GM12864 (cell line): ENCODE measurements at places on chromosomes 7 and 10.

GRCh38 chr7:156577645-156578577 lies 62.7 kb upstream of the RNF32 start:
- no peak for DNase-seq

GRCh38 chr7:12805957-12806356 lies 118.5 kb downstream of the ARL4A start:
- no peak for DNase-seq

DNA sequence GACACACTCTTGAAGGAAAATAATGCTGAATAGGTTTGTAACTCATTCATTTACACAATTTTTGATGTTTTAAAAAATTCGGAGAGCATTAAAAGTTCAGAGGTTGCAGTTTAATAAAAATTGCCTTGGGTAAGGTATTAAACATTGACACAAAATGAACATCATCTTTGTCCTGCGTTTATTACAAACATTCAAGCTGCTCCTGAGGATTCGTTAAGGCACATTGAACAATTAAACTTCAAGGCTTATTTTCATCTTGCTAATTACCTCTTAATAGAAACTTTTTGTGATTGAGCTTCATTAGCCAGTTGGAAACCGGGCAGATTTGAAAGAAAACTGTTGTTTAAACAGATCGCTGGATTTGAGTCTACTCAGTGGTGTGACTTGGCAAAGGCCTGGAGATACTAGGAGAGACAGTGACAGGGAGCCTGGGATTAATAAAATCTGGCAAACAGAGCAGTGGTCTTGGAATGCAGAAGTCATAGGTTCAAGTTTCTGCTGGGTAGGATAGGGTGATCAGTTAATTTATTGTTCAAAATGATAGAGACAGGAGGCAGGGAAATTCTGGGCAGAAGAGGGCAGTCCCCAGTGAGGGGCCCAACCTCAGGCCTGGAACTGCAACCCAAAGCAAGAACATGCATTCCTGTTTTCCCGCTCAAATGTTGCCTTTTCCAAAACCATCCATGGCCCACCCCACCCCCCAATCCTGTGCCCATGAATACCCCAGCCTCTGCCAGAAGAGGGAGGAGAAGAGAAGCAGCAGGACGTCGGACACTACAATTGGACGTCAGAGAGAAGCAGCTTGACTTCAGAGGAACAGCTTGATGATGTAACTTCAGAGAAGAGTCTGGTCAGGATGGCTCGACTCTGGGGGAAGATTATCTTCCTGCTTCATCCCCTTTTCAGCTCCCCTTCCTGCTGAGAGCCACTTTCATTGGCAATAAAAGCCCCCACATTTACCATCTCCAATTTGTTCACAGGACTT lies 43.5 kb upstream of the SLC35G1 start:
- DNase-seq, result no peak

DNA sequence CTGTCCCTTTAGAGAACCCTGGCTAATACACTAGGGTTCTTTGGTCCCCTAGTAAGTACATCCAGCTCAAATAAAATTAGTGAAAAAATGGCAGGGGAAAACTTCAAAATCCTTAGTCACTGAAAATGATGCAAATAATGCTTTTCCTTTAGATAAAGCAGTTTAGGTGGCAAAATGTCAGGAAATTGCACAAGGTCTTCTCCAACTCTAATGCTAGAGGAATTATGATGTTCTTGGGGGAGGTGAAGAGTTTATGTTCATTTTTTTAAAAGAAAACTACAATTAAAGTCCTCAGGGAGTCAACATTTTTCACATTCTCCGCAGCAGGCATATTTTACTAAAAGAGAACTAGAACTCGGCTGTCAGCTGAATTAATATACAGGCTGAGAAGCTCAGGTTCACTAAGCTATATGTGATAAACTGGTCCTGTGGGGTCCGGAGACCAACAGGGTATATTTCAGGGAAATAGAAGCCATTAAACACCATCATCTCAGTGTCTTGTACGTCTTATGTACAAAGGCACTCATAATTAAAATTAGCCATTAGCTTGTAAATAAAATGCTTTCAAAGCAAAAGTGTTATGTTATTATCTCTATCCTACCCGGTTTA lies 1164.7 kb upstream of the AUTS2 start:
- DNase-seq, result no peak

DNA sequence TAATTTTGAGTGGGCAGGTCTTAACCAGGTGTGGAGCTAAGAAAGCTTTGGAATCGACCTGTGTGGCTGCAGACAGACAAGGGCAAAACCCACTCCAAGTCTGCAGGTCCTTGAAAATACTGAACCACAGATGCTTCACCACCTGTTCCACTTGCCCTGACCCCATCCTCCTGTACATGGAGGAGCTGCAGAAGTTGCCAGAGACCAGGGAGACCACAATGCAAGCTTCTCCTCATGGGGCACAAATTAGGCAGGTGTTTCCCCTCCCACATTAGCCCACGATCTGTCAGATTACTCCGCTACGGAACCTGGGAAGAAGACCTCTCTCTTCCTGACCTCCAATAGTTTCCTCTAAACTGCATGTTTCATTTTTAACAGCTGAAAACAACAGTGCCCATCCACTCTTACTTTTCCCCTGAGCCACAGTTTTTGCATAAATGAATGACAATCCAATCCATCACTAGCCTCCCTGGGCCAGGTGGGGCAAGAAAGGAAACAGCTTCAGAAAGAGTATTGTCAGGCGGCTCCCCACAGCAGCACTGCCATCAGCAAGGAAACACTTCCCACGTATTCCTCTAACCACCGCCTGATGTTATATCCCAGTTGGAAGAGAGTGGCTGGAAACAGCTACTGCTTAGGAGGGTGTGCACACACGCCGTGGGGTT lies 141.6 kb downstream of the PRKAG2 start:
- no peak for DNase-seq

DNA sequence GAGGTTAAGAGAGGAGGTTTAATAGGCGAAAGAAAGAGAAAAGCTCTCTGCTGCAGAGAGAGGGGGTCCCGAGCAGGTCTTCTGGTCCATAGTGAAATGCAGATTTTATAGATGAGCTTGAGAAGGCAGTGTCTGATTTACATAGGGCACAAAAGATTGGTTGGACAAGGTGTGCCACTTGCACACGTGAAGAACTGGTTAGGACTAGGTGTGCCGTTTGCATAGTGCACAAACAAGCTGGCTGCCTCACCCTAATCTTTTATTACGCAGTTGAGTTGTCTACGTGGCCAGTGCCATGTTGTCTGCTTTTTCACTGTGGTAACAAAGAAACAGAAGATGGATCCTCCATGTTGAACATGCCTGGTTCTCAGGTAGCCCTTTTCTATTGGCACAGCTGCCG lies 82.6 kb downstream of the AMPH start:
- no peak for DNase-seq

DNA sequence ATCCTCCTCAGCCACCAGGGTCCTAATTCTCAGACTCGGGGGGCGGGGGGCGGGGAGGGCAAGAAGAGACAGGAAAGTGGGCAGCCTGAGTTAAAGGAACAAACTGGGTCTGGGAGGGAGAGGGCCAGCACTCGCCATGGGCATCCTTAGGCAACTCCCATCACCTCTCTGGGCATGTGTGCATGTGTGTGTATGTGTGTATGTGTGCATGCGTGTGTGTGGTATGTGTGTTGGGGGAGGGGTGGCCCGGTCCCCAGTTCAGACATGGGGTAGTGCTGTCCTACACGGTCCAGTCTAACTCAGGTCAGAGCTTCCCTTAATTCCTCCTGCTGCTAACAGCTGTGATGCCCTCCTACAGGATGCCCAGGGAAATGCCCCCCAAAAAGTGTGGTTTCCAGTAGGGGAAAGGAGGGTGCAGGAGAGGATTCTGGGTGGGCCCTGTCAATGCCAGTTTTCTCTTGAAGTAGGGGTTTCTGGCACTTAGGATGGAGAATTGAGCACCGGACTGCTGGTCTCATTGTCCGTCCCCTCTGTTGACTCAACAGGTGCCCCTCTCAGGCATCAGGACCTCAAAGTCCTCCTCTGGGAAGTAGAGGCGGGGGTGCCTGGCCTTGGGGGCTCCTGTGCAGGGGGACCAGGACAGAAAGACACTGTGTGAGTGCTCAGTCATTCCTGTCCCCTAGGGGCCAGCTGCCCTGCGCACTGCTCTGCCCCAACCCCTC lies 15.1 kb upstream of the ZMIZ1 start:
- no peak for DNase-seq

- no peak for DNase-seq
Measured at GRCh38 chr10:110083884-110084283, 76.1 kb downstream of the ADD3 start.

- no peak for DNase-seq
Measured at GRCh38 chr10:28685717-28686116, 8.4 kb downstream of the BAMBI start.

- DNase-seq, result no peak
Measured at GRCh38 chr10:58856508-58857240, 319.8 kb upstream of the PHYHIPL start.

GRCh38 chr7:2912684-2913439 lies 68.8 kb upstream of the GNA12 start:
- no peak for DNase-seq

- no peak for DNase-seq
Measured at GRCh38 chr10:132272231-132272971, 35.3 kb downstream of the STK32C start.

- DNase-seq, result no peak
Measured at GRCh38 chr7:95509199-95509598, 23.5 kb downstream of the ASB4 start.

- DNase-seq, result no peak
Measured at GRCh38 chr7:45173596-45174327, 16.2 kb downstream of the RAMP3 start.

GRCh38 chr7:122746948-122747347 lies 44.2 kb upstream of the RNF148 start:
- DNase-seq, result no peak

GRCh38 chr10:84613336-84614021 lies 285.1 kb downstream of the CCSER2 start:
- DNase-seq, result no peak

DNA sequence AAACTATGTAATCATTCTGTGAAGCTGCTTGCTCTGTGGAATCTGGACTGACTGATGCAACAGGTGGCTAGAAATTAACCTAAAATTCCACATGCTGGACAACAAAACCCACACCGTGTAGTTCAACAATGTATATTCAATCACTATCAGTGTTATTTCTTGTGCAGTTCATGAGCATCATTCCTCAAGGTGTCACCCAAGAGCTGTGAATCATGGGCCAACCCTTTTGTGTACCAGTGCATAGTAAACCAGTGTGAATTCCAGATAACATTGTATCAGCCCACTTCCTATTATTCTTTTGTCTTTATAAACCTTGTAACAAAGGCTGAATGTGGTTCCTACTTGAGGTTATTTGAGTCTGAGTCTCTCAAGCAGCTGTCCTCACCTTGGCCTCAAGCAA lies 905.2 kb upstream of the ZNF722 start:
- no peak for DNase-seq

- DNase-seq, result no peak
Measured at GRCh38 chr10:106830471-106830870, 334.0 kb downstream of the SORCS1 start.

DNA sequence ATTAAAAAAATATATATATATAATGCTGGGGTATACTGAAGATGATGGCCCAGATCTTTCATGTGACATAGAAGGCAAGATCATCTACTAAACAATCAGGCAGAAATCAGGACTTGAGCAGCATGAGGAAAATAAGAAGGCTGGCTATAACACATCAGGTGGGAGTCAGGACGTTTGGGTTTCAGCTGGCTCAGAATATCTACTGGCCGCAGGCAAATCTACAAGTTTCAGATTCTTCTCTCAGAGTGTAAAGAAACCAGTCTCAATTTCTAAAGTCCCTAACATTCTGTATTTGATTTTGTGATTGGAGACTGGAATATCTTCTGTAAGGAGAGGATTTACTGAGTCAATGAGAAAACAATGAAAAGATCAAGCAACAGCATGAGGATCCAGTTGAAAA lies 37.7 kb upstream of the FAM3C start:
- DNase-seq, result no peak
